ENCODE measurements at places on chromosomes 4 and X.

GRCh38 chr4:40438384-40439026 is 103.4 kb downstream of the CHRNA9 start:
- H3K27me3 ChIP-seq: no peaks in the 10 kb centered on the region
- peaks cover 23% of the 10 kb centered on the region for H3K36me3 ChIP-seq
- no peak for DNase-seq
- peaks cover 10% of the 10 kb centered on the region for H3K4me1 ChIP-seq

- no peaks in the 10 kb centered on the region for H3K36me3 ChIP-seq
- H3K4me3 ChIP-seq: no peak overlapping the region
Measured at GRCh38 chr4:87118826-87119225, 101.6 kb downstream of the KLHL8 start.

DNA sequence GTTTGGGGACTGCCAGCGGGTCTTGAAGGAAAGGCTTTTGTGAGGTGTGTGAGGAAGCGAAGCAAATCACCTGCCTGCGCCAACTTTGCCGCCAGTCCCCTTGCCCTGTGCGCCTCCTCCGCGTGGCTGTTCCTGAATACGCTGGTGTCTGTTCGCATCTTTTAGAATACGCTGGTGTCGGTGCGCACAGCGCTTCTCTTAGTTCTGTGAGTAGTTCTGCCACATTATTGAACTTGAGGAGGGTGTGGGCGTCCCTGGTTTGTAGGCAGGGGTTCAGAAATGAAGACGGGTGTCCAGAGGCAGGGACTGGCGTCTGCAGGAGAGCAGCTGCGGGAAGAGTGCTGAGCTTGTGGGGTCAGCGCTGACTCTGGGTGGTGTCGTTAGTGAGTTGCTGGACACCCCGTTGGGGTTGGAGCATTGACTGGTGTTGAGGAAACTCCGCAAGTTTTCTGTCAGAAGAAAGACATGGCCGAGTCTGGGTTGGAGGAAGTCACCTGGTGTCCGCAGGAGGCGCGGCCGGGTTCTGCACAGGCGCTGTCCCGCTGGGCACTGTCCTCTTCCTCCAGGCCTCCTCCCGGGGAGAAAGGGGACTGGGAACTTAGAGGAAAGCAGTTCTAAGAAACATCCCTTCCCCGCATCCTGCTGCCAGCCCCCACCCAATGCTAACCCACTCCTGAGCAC is 930 bp downstream of the ZNF718 start:
- H3K27me3 ChIP-seq: no peaks in the 10 kb centered on the region
- peak overlapping the region; percentile 88 for H3K4me3 ChIP-seq
- peaks cover 4% of the 10 kb centered on the region for H3K36me3 ChIP-seq

- H3K27ac ChIP-seq: no peak overlapping the region
- peak; percentile 77 for DNase-seq
- H3K4me3 ChIP-seq: no peak overlapping the region
- H3K36me3 ChIP-seq: no peaks in the 10 kb centered on the region
Measured at GRCh38 chrX:41384051-41384705, 50.2 kb downstream of the DDX3X start.

DNA sequence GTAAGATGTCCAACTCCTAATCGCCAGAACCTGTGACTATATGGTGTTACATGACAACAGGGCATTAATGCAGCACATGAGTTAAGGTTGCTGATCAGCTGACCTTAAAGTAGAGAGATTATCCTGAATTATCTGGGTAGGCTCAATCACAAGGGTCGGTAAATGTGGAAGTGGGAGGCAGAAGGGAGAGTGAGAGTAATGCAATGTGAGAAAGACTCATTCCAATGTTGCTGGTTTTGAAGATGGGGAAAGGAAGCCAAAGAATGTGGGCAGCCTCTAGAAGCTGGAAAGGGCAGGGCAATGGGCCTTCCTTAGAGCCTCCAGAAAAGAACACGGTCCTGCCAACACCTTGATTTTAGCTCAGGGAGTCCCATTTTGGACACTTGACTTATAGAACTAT is 67.4 kb downstream of the STX18 start:
- DNase-seq: no peak
- no peak overlapping the region for H3K4me3 ChIP-seq
- H3K27me3 ChIP-seq: no peaks in the 10 kb centered on the region

DNA sequence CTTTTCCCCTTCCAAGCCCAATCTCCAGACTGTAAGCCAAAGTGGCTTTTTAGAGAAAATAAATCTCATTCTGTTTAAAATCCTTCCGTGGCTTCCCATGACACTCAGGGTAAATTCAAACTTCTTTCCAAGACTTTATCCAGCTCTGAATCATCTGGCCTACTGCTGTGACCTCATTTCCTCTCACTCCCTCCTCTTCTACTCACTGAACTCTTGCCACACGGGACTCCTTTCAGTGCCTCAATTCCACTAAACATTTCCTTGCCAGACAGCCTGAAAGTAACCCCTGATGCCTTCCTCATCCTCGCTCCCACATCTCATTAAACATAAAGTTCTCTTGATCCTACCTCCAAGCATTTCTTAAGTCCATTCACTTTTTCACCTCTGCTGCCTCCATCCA is 27.8 kb upstream of the RNF128 start:
- no peaks in the 10 kb centered on the region for H3K4me1 ChIP-seq
- peaks cover 15% of the 10 kb centered on the region for H3K27me3 ChIP-seq
- no peak overlapping the region for H3K27ac ChIP-seq
- DNase-seq: no peak
- no peaks in the 10 kb centered on the region for H3K36me3 ChIP-seq

- no peaks in the 10 kb centered on the region for H3K4me1 ChIP-seq
- H3K27ac ChIP-seq: no peak overlapping the region
- peaks cover 8% of the 10 kb centered on the region for H3K27me3 ChIP-seq
- DNase-seq: no peak
- H3K36me3 ChIP-seq: no peaks in the 10 kb centered on the region
Measured at GRCh38 chrX:139691843-139692505, 16.0 kb downstream of the MCF2 start.

GRCh38 chr4:165331823-165332222 is 4.4 kb downstream of the MSMO1 start:
- H3K27me3 ChIP-seq: no peaks in the 10 kb centered on the region
- H3K36me3 ChIP-seq: no peaks in the 10 kb centered on the region
- H3K27ac ChIP-seq: no peak overlapping the region
- no peak overlapping the region for H3K4me3 ChIP-seq
- H3K4me1 ChIP-seq: peaks cover 7% of the 10 kb centered on the region
